NCI-H460 (cell line): ENCODE measurements at places on chromosomes 16 and 17. TPM values are rescaled to one million over a fixed set of nuclear protein-coding genes. Genes with fewer than 3 reads are reported as not detected.

DNA sequence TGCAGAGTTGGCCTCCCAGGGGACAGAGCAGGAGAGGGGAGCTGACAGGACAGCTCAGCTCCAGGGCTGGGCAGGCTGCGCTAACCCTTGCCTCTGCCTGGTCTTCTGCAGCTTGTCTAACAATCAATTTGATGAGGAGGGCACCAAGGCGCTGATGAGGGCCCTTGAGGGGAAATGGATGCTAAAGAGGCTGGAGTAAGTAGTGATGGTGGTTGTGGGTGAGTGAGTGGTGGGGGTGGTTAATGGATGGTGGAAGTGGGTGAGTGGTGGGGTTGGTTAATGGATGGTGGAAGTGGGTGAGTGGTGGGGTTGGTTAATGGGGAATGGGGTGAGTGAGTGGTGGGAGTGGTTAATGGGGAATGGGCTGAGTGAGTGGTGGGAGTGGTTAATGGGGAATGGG, 22.0 kb upstream of the CPNE2 start:
- DNase-seq: no peak

DNA sequence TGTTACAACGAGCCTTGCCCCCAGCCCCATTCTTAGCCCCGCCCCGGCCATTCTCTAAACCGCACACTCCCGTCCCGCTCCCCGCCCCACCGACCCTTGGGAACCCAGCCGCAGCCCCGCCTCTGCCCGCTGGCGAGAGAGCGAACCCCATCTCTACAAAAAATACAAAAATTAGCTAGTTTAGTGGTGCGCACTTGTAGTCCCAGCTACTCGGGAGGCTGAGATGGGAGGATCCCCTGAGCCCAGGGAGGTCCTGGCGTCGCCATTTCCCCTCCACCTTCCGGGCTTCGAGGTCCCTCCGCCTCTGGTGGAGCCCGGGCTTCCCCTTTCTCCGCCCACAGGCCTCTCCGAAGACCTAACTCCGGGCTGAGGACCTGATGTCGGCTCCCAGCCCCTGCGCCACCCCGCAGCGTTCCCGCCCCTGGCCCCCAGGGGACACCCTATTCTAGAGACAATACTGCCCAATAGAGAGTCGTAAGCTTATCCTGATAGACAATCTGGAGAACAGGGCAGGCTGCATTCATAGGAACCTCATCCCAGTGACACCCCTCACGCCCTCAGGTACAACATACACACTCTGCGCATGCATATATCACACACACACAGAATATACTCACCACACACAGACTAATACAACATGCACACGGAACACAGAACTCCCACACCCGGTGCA, 480 bp upstream of the PROCA1 start:
- DNase-seq: no peak

DNA sequence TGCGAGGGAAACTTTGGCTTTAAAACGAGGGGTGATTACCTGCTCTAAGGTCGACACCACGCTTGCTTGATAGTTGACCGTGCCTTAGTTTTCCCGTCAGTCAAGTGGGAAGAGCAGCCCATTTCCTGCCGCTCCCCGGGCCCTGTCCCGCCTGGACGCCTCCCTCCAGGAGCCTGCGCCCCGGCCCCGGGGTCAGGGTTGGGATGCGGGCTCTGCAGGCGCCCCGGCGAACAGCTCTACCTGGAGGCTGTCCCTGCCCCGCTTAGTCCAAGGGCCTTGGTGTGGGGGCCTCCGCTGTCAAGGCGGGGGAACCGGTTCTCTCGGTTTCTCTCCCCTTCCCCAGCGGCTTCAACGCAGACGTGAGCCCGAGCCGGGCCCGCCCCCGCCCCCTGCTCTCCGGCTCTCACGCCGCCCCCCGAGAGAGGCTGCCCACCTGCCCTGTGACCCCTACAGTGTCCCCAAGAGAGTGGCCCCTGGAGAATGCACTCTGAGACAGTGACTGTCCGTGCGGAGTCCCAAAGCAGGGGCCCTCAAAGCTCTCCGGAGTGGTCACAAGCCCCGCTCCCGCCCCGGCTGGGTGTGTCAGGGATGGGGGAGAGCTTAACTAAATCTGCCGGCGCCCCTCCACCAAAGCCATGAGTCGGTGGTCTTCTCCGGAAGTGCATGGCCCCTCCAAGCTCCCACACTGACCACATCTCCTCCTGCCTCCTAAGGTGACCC, 117.4 kb upstream of the SMURF2 start:
- no peak for DNase-seq

CLEC18A gene
- total RNA-seq: not detected in 2 replicates

NPB gene
- total RNA-seq: 0.05 TPM in 1 of 2 replicates, not detected in the other

DNA sequence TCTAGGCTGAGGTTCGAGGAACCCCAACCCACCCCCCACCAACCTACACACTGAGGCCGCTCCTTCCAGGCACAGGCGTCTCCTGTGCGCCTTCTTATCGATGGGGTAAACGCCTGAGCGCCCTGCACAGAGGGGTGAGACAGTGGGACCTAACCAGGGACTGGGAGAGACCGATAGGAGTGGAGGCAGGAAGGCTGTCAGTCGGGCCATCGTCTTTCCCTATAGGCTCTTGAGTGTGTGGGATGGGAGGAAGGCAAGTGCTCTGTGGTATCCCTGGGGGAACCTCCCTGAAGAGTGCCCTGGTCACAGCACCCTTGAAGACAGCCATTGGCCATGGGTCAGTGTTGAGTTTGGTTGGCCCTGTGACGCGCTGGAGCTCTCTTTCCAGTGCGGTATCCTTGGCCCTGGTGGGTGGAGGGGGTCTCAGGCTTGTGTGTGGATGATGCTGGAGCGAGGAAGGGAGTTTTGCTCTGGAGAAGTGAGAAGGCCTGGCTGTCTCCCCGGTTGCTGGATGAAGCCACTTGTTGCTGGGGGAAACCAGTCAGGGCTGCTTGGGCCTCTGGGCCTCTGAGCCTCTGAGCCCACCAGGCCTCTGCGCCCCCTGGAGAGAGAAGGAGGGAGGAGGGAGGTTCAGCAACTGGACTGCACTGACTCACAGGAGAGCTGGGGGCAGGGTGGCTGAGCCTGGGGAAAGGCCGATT, 1.7 kb downstream of the GPRC5C start:
- DNase-seq: no peak

TNP2 gene
- not detected in 2 replicates for total RNA-seq

GRCh38 chr17:279331-279730, 73.3 kb downstream of the RPH3AL start:
- DNase-seq: no peak

- DNase-seq: no peak
Observed at GRCh38 chr16:89436366-89436765, 54.0 kb downstream of the ANKRD11 start.

- no peak for DNase-seq
Observed at GRCh38 chr16:82735186-82735585, 108.4 kb downstream of the CDH13 start.

GRCh38 chr16:9374061-9374460, 282.6 kb downstream of the HAPSTR1 start:
- no peak for DNase-seq

DNA sequence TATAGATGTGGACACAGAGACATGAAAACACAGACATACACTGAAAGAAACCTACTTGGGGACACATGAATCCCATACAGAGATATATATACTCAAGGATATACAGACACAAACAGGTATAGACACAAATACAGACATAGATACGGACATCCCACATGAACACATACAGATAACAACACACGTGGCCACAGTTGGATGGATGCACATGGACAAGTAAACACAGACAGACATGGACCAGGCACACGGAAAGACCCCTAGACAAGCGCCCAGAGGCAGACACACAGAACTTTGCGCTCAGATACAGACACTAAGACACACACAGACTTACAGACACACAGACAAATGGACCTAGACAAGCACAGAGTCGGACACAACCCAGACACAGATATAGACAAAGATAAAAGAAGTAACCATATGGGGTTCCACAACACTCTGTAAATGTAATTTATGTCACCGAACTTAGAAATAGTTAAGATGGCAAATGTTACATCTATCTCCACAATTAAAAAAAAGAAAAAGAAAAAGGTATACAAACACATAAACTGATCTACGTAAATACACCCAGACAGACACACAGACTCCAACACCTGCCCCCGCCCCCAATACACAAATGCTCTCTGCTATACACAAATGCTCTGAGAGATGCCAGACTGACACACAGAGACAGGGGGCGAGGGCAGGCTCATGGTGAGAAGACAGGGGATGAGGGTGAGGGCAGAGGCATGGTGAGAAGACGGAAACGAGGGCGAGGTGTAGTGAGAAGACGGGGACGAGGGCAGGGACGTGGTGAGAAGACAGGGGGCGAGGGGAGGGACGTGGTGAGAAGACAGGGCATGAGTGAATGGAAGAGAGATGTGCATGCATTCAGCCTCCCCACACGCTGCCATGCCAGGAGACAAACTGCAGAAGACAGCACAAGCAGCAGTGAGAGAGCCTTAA, 118.3 kb downstream of the SMG6 start:
- DNase-seq: no peak

- no peak for DNase-seq
Observed at GRCh38 chr16:27302126-27302525, 11.6 kb upstream of the IL4R start.

CES4A gene
- total RNA-seq: not detected in 2 replicates

GRCh38 chr17:49932138-49932723, 36.8 kb upstream of the DLX4 start:
- DNase-seq: no peak

- no peak for DNase-seq
Observed at GRCh38 chr17:57305908-57306504, 49.7 kb downstream of the MSI2 start.

DNA sequence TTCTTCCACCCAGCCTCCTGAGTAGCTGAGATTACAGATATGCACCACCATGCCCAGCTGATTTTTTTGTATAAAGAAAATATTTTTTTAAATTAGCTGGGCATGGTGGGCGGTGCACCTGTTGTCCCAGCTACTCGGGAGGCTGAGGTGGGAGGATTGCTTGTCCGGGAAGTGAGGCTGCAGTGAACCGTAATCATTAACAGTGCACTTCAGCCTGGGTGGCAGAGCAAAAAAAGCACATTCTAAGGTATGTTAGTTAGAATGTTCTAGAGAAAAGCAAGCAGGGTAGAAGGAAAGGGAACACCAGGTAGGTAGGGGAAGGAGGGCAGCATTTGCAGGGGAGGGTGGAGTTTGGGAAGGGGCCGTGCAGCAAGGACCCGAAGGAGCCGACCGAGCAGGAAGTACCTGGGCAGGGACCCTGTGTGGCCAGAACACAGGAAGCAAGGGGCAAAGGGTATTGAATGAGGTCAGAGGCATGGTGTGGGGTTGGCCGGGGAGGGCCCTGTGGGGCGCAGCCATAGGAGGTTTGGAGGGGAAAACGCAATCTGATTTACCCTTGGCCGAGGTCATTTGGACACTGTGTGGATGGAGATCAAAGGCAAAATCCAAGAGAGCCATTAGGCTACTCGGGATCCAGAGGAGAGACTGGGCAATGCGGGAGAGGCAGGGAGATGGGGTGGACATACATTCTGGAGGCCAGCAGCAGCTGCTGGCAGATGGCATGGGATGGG, 2.3 kb downstream of the C17orf99 start:
- no peak for DNase-seq

DNA sequence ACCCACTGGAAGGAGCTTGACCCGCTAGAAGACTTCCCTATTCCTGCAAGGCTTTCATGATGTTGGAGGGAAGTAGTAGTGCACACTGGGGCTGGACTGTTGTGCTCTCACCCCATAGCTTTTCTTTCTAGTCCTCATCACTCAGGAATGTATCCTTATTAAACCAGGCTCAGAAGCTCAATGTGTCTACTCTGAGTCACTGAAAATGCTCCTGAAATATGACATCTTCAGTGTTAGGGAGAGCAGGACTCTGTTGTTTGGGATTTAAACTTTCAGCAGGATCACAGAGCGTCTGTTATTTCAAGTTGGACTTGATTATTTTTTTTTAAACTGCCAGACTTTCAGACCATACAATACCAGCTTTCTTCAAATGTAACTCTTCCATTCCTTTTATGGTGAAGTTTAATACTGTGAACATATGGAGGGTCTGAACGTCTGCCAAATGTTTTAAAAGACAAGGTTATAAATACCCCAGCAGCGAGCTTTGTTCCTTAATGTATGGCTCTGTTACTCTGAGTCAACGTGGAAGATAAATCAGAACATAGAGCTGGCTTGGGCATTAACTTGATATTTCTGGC, 257.5 kb downstream of the CDH11 start:
- no peak for DNase-seq

C17orf107 gene
- total RNA-seq: 0.59 and 0.63 TPM in 2 replicates

DNA sequence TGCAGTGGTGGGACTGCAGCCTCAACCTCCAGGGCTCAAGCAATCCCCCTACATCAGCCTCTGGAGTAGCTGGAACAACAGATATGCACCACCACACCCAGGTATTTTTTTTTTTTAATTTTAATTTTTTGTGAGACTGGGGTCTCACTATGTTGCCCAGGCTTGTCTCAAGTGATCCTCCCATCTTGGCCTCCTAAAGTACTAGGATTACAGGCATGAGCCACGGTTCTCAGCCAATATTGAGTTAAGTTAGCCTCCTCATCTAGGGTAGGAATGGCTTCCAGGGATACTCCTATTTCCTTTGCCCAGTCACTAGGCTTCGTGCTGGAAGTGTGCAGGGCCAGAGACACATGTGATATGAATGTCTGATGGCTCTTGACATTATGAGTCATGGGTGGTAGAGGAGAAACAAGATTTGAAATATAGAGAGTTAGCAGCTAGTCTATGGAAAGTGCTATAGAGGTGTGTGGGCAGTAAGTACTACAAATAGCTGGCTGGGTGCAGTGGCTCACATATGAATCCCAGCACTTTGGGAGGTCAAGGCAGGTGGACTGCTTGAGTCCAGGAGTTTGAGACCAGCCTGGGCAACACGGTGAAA, 8.0 kb upstream of the HES7 start:
- no peak for DNase-seq

- no peak for DNase-seq
Observed at GRCh38 chr17:69134112-69134511, 7.6 kb downstream of the ABCA6 start.

DNA sequence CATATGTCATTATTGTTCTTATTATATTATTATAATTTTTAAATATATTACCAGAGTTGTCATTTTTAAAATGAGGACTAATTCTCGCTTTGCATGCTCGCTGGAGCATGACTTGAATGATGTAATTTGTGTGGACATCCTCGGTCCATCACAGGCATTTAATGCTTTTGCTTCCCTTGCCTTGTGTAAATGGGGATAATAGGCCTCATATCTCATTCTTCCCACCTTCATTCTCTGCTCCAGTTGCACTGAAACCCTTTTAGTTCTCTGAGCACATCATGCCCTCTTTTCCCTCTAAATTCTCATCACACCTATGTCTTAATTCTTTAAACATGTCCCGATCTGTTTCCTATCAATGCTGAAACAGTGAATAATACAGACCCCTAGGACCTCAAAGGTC, 285.4 kb downstream of the HS3ST4 start:
- no peak for DNase-seq

- DNase-seq: no peak
Observed at GRCh38 chr17:16214190-16215001, 938 bp downstream of the NCOR1 start.

GRCh38 chr17:57451191-57451590, 194.9 kb downstream of the MSI2 start:
- DNase-seq: no peak
